ENCODE measurements at places on chromosomes 1 and 21.

DNA sequence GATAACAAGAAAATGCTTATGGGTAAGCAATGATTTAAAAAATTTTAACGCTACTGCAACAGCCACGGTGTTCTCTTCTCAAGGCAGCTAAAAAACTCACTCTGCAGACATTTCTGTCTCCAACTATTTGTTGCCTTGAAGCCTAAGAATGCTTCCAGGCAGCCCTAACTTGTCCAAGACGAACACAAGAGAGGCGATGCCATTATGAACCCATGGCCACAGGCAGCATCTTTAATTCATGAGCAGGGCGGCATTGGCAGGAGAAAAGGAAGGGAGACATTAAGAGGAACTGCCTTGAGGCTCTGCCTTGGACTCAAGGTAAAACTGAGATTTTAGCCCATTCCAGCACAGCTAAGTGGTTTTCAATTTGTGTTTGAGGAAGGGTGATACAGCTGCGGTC, 67.5 kb downstream of the KCND3 start:
- DNase-seq, result no peak

DNA sequence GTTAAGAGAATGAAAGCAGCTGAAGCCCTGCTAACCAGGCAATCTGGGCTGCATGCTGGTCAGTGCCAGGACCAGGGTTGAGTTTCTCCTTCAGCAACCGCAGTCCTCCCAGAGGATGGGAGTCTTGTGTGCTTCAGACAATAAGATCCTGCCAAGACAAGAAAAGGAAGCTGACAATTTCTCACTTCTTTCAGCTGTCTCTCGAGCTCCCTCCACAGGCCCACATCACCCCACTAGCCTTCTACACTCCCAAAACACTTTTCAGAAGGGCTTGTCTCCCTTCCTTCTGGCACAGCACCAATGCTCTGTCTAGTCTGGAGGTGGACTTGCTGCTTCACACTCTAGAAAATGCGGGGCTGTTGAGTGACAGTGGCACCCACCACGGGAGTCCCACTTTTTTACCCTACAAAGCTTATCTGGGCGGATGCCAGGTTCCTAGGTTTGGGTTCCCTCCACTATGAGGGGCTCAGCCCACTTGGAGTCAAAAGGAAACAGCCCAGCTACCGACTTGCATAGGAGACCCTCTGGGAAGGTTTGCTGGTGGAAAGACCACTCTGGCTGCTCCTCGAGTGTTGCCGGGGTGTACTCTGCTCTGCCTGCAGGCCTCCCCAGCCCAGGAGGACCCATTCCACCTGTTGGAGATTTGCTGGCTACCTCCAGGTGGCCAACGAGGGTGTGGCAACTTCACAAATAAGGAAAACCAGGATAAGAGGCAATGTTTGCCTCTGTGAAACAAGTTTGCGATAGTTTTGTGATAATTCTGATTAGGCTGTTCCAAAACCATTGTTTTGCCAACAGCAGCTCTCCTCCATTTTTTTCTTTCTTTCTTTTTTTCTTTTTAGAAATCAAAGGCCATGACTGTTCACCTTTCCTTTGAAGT, 68.9 kb downstream of the TENT5C start:
- DNase-seq, result no peak

- DNase-seq, result no peak
These were observed 415.5 kb downstream of the RPS6KC1 start for GRCh38 chr1:213466541-213466940.

- DNase-seq, result no peak
These were observed 21.8 kb downstream of the SLC27A3 start for GRCh38 chr1:153796786-153797659.

DNA sequence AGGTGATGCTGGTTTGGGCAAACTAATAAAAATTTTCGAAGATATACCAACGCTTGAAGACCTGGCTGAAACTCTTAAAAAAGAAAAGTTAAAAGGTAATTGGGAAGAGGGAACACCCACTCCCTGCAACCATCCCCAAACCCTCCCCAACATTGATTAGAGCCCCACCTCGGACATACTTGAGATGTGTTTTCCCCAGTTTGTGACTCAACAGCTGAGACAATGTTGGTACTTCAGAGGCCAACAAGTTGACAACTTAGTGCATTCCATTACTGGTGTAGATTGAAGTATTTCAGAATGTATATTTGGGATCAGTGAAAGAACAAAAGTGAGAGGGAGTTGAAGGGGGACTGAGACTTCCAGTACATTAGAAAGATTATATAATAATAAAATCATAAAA, 5.1 kb downstream of the IFI16 start:
- DNase-seq, result no peak
